ELR (cell line): ENCODE measurements at places on chromosomes 5 and 9.

GRCh38 chr5:16780325-16780724 is 155.8 kb downstream of the MYO10 start:
- no peak for DNase-seq

DNA sequence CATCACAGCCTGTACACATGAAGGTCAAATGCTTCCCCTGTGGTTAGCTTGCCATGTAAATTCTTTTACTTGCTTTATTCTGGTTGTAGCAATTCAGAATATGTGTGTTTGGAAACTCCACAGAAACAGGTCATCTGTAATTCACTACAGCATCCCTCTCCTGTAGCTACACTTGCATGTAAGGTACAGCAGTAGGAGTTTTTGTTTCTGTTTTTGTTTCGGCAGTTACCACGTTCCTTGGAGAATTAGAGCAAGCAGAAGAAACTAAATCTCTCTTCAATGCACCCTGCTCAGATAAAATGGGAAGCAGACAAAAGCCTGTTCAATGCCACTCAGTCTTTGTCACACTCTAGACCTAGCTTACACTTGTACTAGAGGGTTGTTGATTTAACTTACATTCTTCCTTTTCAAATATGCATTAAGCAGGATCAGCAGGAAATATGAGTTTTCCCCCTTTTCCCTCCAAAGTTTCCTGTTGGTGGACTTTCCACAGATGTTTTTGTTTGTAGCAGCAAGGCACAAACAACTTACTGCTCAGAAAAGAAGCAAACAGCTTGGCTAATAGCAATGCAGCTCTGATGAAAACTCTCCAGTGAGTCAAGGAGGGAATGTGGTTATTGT is 80.9 kb downstream of the YIPF5 start:
- no peak for DNase-seq

DNA sequence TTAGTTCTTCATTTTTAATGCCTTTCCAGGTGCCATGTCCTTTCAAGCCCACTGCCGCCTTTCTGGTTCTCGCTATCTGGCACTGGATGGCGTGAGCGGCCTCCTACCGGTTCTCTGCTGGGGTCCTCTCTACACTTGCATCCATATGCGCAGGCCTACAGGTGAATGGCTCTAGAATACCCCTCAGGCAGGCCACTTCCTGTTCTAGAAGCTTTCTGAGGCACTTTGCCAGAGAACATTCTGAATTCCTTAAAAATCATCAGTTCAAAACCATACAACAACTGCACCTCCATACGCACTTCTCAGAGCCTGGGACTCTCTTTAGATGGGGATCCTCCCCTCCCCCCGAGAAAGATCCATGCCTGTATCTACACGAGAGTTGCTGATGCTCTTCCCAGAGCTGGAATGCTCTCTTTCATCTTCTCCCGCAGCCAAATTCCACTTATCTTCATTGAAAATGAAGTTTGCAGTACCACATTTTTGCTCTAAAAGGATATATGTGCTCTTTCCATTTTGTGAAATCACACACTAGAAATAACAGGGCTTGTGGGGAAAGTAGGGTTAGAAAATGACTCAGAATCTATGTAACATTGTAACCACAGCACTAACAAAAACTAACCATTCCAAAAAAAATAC is 1.4 kb upstream of the LHFPL2 start:
- DNase-seq = peak; percentile 61

DNA sequence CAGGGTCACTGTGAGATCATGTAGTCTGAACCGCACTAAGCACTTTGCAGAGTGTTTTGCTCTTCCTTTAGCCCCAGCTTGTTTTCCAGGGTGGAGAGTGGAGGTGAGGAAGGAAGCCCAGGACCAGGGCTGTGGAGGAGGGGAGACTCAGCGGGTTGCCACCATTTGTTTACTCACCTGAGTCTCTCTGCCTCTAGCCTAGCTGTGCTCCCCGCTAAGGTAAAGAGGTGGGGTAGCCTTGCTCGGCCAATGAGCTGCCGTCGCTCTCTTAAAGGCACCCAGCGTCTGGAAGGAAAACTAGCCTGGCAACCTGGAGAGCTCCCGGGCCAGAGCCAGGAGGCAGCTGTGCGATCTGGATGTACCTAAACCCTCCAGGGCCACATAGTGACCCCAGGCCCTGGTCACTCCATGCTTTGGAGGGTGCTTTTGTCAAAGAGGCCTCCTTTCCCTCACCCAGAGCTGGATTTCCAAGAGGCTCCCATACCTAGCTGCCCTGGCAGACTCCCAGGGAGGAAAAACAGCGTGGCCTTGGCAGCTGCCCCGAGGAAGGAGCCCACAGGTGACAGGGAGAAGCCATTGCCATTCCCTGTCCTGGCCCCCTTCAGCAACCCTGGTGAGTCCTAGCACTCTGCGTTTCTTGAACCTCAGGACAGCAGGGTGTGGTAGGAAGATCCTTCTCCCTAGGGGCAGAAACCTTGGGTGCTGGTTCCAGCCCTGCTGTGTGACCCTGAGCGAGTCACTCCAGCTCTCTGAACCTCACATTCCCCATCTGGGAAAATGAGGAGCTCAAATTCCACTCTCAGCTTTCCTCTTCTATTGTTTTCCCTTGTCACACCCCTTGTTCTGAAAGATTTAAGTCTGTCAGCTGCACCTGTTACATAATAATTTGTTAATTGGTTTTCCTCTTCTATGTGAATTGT is 42.4 kb upstream of the LARP1 start:
- peak; percentile 54 for DNase-seq

DNA sequence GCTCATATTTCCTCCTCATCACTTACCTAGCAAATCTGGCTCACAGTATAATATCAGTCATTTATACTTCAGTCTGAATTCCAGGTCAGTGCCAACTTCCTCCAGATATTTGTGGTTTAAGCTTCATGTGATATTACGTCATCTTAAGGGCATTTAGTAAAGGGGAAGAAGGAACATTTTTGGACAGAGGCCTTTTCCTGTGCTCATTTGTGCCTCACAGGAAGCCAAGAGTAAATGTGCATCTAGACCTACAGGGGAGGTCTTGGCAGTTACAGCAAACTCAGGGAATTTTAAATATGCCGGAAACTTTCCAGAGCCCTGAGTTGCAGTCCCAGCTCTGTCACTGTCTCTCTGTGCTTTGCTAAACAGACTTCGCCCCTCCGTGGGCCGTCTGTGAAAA is 12.3 kb upstream of the KCNIP1 start:
- peak; percentile 78 for DNase-seq

DNA sequence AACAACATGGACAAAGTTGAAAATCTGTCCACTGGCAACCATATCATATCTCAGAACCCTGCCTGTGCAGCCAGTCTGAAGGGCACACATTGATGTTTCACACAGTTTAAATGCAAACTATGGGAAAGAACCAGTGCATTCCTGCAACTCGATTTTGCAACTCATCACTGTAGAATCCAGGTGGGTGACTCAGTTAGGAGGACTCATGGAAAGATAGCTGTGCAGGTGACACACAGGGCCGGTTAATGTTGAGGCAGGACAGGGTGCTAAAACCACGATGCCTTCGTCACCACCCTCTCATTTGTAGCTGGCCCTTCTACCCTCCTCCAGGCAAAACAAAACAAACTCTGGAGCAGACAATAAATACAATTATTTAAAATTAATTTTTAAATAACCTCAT is 62.8 kb downstream of the TLE1 start:
- DNase-seq = peak; percentile 78

GRCh38 chr5:10642367-10642766 is 78.5 kb downstream of the ANKRD33B start:
- no peak for DNase-seq

DNA sequence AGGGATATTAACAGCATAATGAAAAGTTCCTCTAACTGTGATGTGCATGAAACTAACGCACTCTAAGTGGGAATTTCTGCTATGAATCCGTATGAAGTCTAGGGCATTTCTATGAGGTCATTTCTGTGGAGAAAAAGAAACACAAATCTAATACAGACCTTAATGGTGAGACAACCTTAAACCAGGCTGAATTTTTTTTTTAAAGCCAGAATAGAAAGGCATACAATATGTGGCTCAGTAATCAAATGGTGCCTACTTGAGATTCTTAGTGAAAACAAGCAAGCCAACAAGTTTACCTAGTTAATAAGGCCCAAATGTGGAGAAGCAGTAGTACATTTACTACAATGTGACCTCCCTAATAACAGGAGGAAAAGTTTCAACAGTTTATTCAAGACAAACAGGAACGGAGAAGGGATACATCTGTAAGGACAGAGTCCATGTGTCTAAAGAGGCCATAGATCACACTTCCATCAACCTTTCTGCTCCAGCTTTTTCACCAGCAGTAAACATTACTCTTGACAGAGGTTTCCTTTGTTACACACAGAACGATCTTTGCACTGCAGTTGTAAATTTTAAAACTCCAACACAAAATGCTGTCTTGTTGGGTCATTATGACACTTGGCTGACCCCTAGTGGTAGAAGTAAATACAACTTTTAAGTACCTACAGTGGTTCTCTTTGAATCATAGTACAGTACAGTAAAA is 26.2 kb downstream of the CARNMT1 start:
- peak; percentile 83 for DNase-seq

DNA sequence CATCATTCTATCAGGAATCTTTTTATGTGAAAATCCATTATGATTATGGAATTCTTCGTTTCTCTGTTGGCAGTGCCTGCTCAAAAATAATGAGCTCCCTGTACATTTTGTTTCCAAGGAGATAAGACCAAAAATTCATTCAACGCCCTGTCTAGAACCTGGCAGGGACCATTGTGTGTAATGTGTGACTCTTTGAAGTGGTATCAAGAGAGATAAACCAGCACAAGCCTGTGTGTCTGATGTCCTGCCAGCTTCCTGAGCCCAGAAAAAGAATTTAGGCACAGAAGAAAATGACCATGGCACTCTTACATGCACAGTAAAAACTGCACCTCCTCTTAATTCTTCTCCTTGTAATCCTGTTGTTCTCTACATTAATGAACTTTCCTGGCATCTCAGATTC is 177.4 kb downstream of the SAXO1 start:
- no peak for DNase-seq

- no peak for DNase-seq
Measured at GRCh38 chr9:14747111-14747510, 24.6 kb upstream of the CER1 start.

DNA sequence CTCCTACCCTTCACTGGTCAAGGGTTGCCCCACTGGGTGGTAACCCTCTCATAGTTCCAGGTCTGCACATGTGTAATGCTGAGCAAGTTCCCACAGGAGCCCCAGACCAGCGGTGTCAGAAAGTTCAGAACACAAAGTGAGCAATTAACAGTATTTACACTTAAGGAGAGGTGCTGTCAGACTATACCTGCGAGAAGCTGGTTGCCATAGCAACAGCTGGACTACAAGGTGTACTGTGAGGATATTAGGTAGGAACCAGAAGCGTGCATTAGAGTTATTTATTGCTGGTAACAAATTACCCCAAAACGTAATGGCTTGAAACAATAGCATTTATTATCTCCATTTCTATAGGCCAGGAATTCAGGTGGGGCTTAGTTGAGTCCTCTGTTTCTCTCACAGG is 317.0 kb upstream of the RPS23 start:
- no peak for DNase-seq

GRCh38 chr5:68757626-68758212 is 336.1 kb upstream of the SLC30A5 start:
- no peak for DNase-seq

DNA sequence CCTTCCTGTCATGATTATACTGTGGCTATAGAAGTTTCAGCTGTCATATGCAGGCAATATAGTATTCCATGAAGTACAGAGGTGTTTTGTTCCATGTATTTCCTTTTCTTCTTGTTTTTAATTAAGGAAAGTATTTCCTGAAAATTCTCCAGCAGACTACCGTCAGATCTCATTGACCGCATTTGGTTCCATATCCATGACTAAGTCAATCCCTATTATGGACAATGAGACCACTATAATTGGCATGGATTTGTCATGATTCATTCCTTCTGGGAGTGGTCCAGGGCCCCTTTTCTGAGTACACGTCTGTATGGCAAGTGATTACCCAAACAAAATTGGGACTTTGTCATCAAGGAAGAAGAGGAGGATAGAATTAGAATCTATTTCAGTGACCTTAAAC is 283.2 kb upstream of the CLINT1 start:
- no peak for DNase-seq

- DNase-seq = peak; percentile 67
Measured at GRCh38 chr5:115857626-115858349, 16.1 kb downstream of the AP3S1 start.

DNA sequence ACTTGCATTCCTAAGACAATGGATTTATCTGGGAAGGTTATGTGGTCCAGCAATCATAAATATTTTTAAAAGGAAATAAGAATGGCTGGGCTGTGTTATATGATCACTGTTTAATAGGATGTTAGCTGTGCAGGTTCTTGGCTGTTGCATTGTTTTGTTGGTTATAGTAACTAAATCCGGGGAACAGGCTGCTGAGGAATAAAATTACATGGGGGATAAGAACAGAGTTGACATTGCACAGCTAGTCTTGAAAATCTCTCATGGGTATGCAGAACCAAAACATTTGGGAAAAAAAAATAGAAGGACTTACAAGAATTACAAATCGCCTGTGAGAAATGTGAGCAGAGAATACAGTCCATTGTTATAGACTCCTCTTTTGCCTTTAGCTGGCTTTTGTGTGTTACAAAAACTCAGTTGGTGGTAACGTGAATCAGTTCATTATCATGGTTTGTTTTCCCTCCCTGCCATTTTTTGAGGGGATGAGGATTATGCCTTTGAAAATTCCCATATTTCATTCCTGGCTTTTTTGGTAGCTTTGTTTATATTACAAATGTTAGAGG is 375.3 kb upstream of the DAB2 start:
- no peak for DNase-seq

GRCh38 chr9:137446851-137447471 is 5.8 kb upstream of the ENTPD8 start:
- no peak for DNase-seq

GRCh38 chr5:164217464-164217863 is 712.0 kb downstream of the MAT2B start:
- DNase-seq = no peak
